ENCODE measurements at places on chromosomes 3 and 15.
A peak's percentile ranks its signal among the peaks of the same experiment; 100 is the strongest.

GRCh38 chr15:83310521-83311456 lies 26.3 kb upstream of the BNC1 start:
- DNase-seq, result no peak

- no peak for DNase-seq
Observed at GRCh38 chr3:64224826-64225610, at the start of gene PRICKLE2. Gene PRICKLE2, minus strand, starts transcription at chr3:64225466. Its CDS starts 26,539 bp downstream, at chr3:64198927.

GRCh38 chr3:37906734-37907282 lies 45.1 kb downstream of the CTDSPL start:
- no peak for DNase-seq

GRCh38 chr3:129121792-129122411 lies at the start of gene RAB43:
Gene RAB43, minus strand, starts transcription at chr3:129121804. Its CDS starts 315 bp downstream, at chr3:129121489.
- DNase-seq, result peak; percentile 82

GRCh38 chr15:90883976-90884718 lies at the start of gene FES:
Gene FES, plus strand, starts transcription at chr15:90884504. Its CDS starts 542 bp downstream, at chr15:90885046.
- no peak for DNase-seq

- DNase-seq, result no peak
Observed at GRCh38 chr3:39106281-39106811, 1.1 kb downstream of the GORASP1 start.

DNA sequence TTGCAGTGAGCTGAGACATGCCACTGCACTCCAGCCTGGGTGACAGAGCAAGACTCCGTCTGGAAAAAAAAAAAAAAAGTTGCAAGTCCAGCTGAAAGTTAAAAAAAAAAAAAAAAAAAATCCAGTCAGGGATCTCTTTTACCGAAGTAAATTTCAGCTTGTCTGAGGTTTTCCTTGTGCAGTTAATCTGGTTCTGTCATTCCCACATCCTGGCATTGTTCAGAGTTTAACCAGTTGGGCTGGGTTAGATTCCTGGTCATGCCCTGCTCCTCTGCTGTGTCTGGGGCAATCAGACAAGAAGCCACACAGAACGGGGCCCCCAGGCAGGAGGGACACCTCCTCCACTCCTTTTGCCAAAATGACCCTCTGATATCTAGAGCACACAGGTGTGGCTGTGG lies 84.1 kb upstream of the KLHL25 start:
- DNase-seq, result no peak

GRCh38 chr3:50226888-50227389 lies 9.1 kb upstream of the GNAI2 start:
- DNase-seq, result no peak

- DNase-seq, result no peak
Observed at GRCh38 chr15:32803631-32804030, 85.8 kb downstream of the GREM1 start.

- DNase-seq, result no peak
Observed at GRCh38 chr3:3503411-3503810, 295.8 kb upstream of the LRRN1 start.

GRCh38 chr3:30227571-30228301 lies 378.7 kb upstream of the TGFBR2 start:
- no peak for DNase-seq

DNA sequence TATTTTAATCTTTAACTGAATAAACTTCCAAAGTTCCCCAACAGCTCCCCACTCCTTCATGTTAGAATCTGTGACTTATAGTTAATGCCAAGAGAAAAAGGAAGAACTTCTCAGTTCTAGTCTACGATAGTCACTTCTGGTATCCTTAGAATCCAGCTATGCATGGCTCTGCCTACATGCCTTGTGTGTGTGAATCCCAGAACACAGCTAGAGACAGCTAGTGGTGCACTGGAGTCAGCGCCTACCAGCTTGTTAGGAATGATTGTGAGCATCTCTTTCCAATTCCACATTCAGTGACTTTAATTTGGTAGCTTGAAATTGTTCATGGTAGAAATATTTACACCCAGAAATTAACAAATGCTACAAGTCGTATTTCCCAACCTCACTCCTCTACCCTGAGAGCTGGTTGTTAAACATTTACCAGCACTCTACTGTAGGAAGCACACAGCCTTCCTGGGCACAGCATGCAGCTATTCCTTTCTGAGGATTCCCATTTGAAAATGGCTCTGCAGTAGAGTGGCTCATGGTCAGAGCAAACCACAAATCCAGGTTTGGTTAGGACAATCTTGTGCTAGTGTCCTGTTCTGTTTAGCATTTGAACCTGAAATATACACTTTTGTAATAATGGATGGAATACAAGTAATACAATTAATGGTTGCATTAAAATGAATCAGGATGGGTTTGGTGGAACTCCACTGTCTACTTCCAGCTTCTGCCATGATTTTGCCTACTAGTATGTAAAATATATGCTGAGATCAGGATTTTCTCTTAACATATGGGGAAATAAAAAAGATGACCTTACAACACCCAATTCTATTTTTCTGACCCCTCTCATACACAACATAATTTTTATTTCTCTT lies 371.0 kb upstream of the GBE1 start:
- no peak for DNase-seq

All from stimulated activated CD4-positive, alpha-beta T cell treated with anti-CD3 and anti-CD28 coated beads, TNF-alpha, amount 100 ng/mL, for 4 hours (primary cell).